GM04503 (cell line): ENCODE measurements at places on chromosomes 11 and 22.

DNA sequence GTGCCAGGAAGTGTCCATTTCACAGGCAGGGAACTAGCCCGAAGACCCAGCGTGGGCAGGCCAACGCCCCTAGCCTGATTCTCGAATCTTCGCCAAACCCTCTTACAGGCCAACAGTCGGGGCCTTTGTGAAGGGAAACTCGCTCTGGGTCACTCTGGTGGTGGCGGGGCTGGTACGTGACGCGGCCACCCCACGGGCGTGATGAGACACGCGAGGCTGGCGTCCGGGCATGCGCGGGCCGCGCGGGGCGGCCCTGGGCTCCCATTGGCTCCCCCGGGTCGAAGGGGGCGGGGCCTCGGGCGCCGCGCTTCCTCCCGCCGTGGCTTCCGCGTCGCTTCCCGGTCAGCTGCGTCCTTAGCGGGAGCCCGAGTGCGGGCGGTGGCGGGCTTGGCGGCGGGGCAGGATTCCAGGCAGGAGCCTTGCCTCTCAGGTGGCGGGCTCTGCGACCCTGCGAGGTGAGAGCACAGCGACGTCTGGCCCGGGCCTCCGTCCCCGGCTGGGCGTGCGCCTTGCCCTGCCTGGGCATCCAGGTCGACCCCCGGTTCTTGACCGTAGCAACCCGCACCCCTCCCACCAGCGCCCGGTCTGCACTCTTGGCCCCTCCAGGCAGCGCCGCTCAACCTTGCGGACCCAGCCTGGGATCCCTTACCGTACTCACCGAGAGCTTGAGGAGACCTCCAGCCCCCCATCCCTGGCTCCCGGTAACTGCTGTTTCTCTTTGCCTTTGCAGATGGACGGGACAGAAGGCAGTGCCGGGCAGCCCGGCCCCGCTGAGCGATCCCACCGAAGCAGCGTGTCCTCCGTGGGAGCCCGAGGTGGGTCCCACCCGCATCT, at the start of gene FRMD8:
TSS of gene FRMD8 (plus strand) at position 331 of the 834 bp plus-strand sequence. CDS start at position 731, 400 bp downstream.
- DNase-seq, result peak; percentile 39

DNA sequence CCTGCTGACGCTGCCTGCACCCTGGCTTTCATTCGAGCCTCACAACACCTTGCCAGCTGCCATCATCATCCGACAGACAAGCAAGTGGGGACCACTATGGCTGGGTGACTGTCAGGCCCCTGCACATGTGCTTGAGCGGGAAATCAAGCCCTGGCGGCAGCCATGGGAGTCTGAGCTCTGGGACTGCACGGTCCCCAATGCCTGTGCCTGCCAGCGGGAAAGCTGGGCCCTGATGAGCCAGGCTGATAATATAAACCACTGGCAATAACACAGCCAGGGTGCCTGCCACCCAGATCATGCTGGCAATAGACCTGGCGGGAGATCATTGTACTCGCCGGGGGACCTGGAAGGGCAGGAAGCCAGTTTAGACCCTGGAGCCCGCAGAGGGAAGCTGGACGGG, 2.5 kb downstream of the FGF3 start:
- no peak for DNase-seq

GRCh38 chr11:8694137-8694536, 11.5 kb downstream of the RPL27A start:
- no peak for DNase-seq

DNA sequence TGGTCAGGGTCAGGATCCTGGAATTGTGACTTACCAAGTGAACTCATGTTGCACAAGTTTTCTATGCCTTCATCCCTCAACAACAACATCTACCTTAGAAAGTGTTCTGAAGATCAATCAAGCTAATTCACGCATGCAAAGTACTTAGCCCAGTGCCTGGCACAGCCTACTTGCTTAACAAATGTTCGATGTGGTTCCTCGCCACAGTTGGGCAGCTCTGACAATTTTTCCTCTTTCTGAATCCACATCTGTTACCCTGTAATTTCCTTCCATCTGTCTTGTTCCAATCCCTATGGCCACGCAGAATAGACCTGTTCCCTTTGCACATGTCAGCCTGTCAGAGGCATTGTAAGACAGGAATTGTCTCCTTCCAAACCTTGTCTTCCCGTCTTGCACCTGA, 1415.2 kb downstream of the TBC1D22A start:
- DNase-seq, result no peak

- no peak for DNase-seq
Measured at GRCh38 chr22:44797181-44797725, 44.9 kb downstream of the ARHGAP8 start.

- no peak for DNase-seq
Measured at GRCh38 chr22:23800297-23801237, 13.8 kb downstream of the SMARCB1 start.

GRCh38 chr11:17351510-17352176, at the start of gene NCR3LG1:
TSS of gene NCR3LG1 (plus strand) at chr11:17351800. CDS start at chr11:17351970, 170 bp downstream.
- DNase-seq, result no peak

DNA sequence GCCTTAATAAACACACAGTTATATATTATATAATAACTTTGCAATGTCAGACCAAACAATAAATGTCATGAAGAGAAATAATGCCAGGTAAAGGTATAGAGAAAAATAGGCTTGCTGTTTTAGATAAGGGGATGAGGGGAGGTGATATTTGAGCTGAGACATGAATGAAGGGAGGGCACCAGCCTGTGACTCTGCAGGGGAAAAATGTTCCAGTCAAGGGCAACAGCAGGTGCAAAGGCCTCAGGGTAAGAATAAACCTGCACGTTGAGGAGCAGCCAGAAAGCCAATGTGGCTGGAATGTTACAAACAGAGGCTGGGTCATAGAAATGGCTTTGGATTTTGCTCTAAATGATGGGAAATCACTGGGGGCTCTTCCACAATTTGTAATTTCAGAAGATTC, 519.6 kb downstream of the SOX6 start:
- DNase-seq, result no peak

DNA sequence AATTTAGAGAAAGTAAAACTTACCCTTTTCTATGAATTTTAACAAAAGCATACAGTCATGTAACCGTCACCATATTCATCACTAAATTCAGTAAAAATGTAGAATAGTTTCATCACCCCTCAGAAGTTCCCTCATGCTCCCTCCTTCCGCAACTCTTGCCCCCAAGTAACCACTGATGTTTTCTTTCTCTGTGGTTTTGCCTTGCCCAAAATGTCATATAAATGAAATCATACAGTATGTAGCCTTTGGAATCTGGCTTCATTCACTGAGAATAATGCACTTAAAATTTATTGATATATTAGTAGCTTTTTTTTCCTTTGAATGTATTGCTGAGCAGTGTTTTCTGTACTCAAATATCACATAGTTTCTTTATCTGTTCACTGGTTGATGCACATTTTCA, 60.1 kb downstream of the DCUN1D5 start:
- DNase-seq, result no peak

DNA sequence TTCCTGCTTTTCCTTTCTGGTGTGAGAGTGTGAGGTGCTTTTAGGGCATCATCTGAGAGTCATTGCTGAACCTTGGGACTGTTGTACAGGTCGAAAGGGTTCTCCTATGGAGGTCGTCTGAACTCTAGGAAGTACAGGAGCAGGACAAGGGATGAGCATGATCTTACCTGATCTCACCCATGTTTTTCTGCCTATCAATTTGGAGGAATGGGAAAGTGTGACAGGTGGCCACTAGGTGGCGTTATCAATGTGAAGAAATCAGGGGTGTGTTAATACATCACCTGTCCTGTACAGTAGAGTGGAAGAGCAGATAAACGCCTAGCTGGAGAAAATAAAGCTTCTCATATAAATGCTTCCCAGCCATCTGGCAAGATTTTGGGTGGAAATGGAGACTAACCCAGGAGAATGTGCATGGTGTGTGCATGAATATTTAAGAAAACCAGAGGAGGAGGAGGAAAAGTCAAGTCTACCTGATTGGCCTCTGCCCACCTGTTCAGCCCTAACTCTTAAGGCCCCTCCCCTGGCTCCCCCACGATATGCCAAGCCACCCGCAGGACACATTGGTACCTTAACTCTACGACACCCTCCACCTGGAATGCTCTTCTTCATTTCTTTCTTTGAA, 72.0 kb upstream of the NARS2 start:
- no peak for DNase-seq

- no peak for DNase-seq
Measured at GRCh38 chr11:119673759-119674336, 55.2 kb downstream of the NECTIN1 start.

DNA sequence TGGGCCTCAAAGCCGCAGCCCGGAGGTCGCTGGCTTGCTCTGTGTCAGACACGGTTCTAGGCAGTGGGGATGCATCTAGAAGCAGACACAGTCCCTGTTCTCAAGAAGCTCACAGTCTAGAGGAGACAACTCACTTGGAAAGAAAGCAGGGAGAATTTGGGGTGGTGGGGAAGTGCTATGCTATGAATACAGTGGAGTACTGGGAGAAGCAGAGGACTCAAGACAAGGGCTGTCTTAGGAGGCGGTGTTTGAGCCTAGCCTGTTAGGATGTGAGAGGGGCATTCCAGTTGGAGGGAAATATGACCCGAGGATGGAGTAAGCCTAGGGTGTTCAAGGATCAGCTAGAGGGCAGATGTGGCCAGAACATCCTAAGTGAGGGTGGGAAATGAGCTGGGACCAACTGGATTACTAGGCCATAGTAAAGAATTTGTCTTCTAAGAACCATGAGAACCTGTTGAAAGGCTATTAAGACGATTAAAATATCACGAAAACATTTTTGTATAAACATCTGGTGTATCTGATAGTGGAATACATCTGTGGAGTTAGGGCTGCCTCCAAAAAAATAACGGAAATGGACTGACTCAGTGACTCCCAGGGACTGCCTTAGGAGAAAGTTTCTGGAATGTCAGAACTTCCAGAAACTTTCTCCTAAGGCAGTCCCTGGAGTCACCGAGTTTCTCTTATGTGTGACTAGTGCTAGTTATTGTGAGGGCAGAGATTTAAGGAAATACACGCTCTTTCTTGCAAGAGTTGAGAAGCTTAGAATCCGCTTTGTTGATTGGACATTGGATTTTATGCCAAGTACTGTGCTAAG, 1.1 kb upstream of the PITPNB start:
- DNase-seq, result no peak

DNA sequence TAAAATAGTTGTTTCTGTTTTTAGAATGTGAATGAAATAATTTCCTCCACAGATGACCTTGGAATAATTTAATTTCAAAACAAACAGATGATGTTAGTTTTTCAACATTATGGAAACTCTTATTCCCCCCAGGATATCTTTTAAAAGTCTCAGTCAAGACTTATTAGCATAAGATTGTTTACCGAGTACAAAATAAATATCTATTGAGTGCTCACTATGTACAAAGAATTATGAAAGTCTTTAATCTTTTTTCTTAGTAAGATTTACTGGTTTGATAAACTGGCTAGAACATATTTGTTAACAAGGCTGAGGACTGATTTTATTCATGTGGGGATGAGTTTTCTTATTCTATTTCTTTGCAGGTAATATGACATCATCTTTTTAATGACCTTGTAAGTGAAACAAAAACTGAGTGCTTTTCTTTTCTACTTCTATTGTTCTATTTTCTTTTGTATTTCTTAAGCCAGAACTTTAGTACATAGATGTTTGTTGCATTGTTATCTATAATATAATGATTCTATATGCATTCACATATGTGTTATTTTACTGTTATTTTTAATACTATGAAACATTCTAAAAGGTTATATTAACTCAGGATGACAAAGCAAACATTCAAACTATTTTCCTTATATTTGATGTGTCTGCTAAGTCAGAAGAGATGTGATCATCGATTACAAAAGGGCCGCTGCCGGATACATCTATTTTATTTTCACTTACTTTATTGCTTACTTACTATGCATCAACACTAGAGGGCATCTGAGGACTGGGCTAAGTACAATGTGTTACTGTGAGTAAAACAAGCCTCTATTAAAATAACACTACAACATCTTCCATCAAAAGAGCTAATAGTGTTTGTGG, 111.0 kb upstream of the ARHGAP42 start:
- DNase-seq, result no peak

- DNase-seq, result no peak
Measured at GRCh38 chr11:67732045-67732787, 57.8 kb upstream of the ALDH3B2 start.

- no peak for DNase-seq
Measured at GRCh38 chr22:30047364-30047738, 32.9 kb upstream of the HORMAD2 start.

DNA sequence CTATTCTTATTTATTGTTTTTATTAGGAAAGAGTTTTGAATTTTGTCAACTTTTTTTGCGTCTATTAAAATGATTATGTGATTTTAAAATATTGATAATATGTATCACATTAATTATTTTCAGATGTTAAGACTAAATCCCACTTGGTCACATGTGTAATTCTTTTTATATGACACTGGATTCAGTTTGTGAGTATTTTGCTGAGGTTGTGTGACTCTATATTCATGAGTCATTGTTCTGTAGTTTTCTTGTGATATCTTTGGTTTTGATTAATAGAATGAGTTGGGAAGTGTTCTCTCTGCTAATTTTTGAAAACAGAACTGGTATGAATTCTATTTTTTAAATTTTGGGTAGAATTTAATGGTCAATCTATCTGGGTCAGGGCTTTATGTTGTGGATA, 317.9 kb downstream of the ETS1 start:
- no peak for DNase-seq

DNA sequence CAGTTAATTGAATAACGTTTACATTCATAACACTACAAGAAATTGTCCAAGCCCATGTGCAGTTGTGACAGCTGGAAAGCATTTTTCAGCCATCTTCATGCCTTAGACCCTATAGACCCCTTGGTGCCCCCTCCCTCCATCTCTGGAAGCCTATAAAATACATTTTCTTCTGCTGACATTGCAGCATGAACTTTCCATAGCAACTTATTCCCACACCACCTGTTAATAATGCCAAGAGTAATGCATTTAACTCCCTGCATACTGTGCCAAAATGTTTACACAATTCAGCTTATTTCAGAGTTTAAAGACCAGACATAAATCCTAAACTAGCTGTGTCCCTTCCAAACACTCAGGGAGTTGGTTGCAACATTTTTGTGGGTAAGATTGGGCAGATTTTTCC, 143.0 kb upstream of the ARHGAP20 start:
- no peak for DNase-seq

DNA sequence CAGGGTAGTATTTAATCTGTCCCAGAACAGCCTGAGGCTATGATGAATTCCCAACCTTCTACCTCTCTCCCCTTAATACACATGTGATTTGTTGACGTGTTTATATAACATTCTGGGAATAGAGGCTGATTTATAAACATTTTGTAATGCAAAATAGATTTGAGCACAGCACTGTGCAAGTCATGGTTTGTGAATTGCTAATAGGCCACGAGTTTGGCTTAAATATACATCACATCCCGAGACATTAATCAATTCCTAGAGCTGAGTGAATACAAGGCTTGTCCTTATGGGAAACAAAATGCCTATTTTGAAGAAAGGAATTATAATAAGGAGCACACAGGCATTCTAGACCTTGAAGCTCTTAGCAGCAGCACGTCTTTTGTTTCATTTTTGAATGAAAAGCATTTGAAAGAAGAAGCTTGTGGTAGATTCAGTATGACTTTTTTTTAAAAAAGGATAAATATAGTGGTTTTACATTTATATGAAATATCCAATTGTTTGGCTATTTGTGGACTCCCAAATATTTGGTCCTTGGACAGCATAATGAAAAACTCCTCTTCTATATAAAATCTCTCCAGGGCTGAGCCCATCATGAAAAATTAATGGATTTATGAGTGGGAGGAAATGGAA, 116.4 kb downstream of the SLC17A6 start:
- no peak for DNase-seq

GRCh38 chr11:115501502-115501892, 2.7 kb downstream of the CADM1 start:
- no peak for DNase-seq
